ENCODE measurements at places on chromosomes 16 and 17.

GRCh38 chr17:57038486-57038885, 46.6 kb upstream of the AKAP1 start:
- no peak for DNase-seq

- no peak for DNase-seq
Observed at GRCh38 chr17:9290226-9290613, 268.9 kb downstream of the NTN1 start.

GRCh38 chr16:62029947-62030346, 6.3 kb downstream of the CDH8 start:
- DNase-seq, result no peak

- no peak for DNase-seq
Observed at GRCh38 chr17:66764506-66764905, 70.4 kb upstream of the CACNG5 start.

DNA sequence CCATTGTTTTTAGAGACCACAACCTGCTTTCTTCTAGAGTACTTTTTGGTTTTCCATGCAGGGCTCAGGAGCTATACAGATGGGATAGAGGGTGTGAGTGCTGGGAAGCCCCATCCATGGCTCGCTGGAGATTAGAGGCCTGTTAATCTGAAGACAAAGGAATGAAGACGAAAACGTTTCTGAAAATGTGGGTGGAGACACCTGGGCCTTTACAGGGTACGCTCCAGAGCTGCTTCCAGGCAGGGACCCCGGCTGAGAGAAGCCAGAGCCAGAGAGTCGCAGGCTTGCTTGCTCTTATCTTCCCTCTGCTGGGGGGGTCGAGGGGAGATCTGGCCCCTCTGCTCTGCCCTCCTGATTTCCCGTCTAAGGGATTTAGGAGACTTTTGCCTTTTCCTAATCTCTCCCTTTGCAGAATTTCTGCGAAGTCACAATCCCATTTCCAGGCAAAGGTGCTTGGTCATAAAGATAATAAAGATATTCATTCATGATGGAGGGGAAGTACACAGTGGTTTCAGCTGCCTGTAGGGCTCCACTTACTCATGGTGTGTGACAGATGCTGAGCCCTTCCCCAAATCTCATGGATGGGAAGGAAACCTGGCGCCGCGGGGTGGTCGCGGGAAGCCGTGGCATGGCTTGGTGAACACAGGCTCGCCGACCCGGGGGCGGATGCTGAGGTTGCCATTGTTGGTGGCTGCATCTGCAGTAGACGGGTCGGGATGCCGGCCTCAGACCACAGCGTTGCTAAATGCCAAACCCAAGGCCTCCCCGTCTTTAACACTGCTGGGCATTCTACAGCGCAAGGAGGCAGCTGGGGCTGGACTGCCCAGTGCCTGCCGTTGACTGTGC, 4.8 kb upstream of the SOCS3 start:
- DNase-seq, result no peak

- no peak for DNase-seq
Observed at GRCh38 chr17:75680431-75680830, 13.3 kb downstream of the SAP30BP start.

GRCh38 chr16:15773968-15774367, 82.9 kb downstream of the MYH11 start:
- no peak for DNase-seq

GRCh38 chr16:3601614-3602319, 9.6 kb downstream of the SLX4 start:
- no peak for DNase-seq

DNA sequence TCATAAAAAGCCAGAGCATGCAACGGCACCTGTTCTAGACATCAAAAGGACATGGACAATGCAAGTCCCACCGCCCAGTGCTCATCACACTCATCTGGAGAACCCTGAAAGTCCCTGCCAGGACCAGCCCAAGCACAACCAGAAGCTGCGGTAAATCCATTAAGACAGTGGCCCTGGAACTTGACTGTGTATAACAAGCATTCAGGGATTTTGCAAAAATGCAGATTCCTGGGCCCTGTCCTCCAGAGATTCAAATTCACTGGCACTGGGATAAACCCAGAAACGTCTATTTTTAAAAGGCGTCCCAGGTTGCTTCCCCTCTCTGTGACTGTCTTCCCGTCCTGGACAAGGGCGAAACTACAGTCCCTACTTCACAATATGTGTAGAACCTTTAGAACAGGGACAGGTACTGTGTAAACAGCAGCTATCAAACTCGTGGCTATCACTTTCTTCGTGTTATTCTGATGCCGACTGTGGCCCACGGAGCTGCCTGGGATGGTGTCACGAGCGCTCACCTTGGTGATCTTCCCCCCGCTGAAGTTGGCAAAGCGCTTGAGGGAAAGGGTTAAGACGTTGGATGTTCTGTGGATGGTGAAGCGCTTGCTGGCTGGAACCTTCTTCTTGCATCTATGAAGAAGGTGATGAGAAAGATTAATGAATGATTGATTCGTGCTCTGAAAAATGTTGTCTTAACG, 22.3 kb downstream of the USP36 start:
- no peak for DNase-seq

DNA sequence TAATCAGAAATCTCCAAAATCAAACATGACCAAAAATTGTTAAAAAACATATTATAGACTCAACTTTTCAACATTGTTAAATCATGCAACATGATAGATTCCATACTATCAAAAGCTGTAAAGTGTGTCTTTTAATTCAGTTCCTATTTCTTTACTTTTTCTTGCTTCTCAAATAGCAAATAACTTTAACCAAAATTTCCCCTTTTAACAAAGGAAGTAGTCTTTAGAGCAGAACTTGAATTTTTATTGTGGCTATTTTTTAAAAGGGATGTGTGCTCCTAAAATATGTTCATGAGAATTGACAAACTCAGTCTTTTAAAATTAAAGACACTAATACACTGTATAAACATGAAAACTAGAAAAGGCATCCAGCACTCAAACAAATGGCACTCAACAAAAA, 49.1 kb downstream of the SPAG9 start:
- no peak for DNase-seq

DNA sequence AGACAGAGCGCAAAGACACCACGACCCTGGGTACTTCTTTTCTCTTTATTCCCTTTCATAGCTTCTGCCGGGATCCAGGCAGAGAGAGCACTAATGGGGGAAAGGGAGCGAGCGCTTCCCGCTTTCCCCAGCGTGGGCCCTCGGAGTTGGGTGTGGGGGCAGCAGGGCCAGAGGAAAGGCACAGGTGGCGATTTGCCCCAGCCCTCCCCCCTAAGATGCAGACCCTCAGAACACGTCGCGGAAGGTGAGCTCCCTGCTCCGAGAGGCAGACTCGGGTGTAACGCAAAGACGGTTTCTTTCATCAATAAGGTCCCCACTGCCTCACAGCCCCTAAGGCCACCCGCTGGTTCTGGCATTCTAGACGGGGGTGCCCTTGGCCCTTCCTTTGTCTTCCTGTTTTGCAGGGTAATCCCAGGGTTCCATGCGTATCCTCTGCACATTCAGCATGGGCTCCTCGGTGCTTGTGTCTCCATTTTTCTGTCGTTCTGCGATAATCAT, 570 bp upstream of the NME3 start:
- DNase-seq, result no peak

DNA sequence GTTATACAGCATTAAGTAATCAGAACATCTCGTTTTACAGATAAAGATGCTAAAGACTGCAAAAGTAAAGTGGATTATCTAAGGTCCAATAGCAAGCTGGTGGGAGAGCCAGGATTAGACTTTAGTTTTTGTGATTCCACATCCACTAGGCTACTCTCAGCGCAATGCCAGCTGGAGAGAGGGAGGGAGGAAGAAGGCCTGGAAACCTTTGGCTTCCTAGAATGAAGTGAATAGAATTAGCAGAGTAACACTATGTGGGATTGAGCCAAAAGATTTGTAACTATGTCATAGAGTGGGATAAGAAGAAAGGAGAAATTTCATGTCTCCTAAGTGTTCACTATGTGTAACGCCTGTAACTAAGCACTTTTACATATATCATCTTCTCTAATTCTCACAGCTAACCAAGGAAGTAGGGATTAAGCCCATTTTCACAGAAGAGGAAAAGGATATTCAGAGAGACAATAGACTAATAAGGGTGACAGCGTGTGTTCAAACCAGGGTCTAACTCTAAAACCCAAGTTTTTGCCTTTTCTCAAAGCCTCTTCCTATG, 25.4 kb upstream of the NSRP1 start:
- no peak for DNase-seq

GRCh38 chr16:85704900-85705846, 16.4 kb upstream of the GINS2 start:
- no peak for DNase-seq

Data from stimulated activated CD8-positive, alpha-beta memory T cell treated with anti-CD3 and anti-CD28 coated beads, Interleukin-15, amount 100 ng/mL, for 4 hours (primary cell).